ENCODE measurements at places on chromosomes 6 and 20. TPM values are rescaled to one million over a fixed set of nuclear protein-coding genes. Genes with fewer than 3 reads are reported as not detected.
A peak's percentile ranks its signal among the peaks of the same experiment; 100 is the strongest.

Gene UBE2C
- 288 TPM for total RNA-seq

DNA sequence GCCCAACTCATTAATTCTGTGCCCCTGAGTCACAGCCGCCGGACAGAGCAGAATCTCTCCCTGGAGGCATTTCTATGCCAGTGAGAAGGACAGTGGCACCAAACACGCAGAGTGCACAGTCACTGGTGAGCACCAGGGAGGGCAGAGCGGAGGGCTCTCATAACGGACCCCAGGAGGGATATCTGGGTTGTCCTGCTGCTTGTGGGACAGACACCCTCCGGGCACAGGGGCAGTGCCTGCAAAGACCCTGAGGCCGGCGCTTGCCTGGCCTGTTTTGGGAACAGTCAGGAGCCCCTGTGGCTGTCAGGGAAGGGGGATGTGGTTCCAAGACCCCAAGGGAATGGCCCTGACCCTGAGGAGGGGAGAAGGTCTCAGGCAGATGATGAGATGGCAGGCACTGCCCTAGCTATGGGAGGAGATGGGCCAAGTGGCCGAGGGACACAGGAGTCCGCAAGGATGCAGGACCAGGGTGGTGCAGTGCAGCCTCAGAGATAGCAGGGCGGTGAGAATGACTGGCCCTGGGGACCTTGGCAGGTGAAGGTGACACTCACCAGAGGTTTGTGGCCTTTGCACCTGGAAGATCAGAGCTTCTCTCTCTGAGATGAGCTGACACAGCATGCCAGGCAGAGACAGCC lies 270.8 kb downstream of the SMOC2 start:
- DNase-seq, result no peak

GRCh38 chr6:38166411-38167240 lies 347.1 kb downstream of the ZFAND3 start:
- DNase-seq, result no peak

DNA sequence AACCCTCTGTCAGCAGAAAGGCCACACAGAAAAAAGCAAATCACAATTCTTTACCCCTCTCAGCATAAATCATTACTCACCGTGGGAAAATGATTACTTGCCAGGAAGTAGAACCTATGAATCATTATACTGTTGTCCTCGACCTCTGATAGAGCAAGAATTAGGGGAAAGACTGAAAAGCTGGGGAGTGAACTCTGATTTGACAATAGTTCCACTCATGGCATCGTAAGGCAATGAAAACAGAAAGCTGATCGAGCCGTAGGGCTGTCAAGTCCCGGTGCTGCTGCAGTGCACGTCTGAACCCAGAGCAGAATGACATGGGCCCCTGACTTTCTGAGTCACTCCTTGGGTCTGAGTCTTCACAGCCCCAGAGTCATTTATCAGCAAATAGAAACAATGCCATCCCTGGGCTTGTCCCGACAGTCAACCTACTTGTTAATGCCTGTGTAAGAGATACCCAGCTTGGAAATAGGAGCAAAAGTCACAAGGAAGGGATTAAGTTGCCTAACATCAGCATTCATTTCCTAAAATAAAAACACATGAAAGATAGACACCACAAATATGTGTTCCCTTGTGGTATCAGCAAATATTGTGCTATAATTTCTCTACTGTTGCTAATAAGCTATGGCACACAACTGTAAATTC lies 224.8 kb upstream of the MARCKS start:
- peak; percentile 37 for DNase-seq

- no peak for DNase-seq
Measured at GRCh38 chr6:111282515-111282914, 195.2 kb downstream of the SLC16A10 start.

DNA sequence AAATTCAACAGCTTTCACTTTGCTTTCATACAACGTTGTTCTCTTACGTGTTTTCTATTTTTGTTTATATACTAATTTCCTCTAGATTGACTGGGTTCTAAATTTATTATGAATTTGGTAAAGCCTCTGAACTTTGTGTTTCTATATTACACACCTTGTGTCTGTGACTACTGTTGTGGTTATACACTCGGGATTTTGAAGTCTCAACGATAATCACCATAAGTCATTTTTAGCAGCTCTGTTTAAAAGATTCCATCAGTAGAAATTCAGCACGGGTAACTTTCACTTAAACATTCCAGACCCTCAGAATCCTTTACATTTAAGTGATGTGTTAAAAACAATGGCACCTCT lies 31.8 kb upstream of the HBS1L start:
- DNase-seq, result no peak

Gene KCNK5
- 0.58 TPM for total RNA-seq

GRCh38 chr6:106163966-106164877 lies 78.1 kb downstream of the PRDM1 start:
- no peak for DNase-seq

DNA sequence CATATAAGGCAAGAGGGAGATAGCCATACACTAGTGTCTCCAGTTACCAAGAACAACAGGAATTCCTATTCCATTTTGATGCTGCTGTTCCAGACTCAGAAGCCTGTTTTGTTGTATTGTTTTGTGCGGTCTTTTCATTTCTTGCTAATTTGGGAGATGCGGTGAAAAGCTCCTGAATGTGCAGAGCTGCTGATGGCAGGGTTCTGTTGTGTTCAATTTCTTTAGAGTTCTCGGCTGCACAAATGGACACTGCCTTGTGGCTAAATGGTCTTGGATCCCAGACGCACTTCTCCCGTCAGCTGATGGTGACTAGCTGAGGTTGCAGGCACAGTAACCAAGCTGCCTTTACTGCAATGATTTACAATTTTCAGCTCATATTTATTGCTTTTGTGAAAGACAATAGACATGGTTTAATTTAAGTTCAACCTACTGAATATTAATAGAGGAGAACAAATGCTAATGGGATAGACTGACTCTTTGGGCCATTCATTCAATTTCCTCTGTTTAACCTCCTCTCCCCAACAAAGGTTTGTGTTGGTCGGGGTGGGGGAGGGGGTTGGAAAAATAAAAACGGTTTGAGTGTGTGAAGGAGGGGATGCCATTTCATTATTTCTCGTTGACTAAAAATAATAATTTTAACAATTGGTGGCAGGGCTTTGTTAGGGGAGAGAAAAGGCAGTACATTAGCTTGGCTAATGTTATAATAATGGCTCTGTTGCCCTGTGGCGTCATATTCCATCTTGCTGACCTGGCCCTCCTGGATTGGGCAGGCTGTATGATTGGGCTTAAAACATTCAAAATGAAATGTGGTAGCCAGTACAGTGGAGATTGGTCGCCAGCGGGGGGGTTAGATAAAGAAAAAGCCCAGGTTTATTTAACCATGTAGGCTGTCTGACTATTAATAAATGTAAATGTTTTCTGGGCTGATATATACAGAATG lies 159.5 kb downstream of the JARID2 start:
- DNase-seq, result no peak

DNA sequence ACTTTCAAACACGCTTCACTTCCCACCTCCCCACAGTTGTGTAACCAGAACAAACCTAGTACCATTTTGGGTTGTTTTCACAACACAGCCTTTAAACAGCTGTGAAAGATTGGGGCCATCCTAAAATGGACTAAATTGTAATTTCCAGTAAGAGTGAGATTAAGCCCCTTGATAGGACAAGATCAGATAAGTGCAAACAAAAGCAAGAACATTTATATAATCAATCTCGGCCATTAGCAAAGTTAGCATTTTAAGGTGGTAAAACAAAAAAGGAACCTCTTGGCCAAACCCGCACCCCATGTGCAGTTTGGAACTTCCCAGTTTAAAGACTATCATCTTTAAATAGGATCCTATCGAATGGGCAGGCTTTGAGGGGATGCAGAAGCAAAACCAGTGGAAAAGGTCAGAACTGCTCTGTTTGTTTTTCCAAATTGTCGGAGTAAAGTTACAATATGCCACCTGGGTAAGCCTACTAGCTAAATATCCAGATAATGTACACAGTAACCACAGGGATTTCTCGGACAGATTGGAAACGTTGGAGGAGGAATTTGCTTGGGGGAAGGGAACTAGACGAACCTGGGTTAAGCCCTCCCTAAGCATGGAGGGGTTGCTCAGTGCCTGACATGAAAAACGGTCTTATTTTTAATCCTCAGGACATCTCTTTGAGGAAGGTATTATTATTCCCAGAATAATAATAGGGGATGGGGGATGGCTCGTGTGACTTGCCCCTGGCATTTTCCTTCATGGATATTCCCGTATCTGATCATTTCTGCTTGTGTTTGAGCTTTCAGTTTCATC lies 159.8 kb upstream of the SALL4 start:
- no peak for DNase-seq

GRCh38 chr20:57189713-57190112 lies 76.7 kb downstream of the BMP7 start:
- no peak for DNase-seq

- no peak for DNase-seq
Measured at GRCh38 chr6:53701333-53702218, 36.0 kb upstream of the KLHL31 start.
